ENCODE measurements at places on chromosomes 7 and 10.
A peak's percentile ranks its signal among the peaks of the same experiment; 100 is the strongest.

GRCh38 chr7:139976838-139977656 lies 85.7 kb downstream of the PARP12 start:
- no peak for DNase-seq

- peak; percentile 76 for DNase-seq
Observed at GRCh38 chr10:75294866-75295701, 59.3 kb upstream of the COMTD1 start.

GRCh38 chr10:110775020-110775375 lies 96.7 kb upstream of the PDCD4 start:
- no peak for DNase-seq

DNA sequence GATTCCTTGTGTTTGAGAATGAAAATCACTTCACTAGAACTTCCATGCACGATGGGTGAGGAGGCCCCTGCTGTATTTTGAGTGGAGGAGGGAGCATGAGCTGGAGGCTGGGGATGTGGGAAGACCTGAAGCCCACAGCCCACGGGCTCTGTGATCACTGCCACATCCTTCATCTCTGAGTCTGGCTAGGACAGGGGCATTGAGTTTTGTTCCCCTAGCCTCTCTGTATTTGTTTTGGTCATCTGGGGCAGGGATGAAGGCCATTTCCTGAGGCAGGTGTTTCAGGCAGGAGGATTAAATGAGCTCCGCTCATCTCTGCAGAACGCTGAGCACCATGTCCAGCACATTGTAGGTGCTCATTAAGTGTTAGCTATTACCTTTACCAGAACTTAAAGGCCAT lies 293.6 kb downstream of the GLRX3 start:
- DNase-seq: no peak

- no peak for DNase-seq
Observed at GRCh38 chr10:68334672-68335467, 2.1 kb upstream of the PBLD start.

DNA sequence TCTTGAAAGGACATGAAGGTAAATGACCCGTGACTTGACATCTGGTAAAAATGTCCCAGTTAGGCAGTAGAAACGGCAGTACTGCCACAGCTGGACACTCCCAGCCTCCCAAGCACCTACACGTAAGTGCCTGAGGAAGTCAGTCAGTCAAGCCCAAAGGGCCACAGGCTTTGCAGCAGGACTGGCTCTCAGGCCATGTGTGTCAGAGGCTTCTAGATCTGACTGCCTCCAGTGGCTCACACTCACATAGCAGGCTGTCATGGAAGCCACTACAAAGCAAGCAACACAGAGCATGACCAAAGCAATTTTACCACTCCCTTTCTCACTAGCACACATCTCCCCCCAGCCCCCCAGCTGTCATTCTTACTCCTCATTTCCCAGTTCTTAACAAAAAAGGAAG lies 17.8 kb upstream of the CCNJ start:
- DNase-seq: peak; percentile 56

DNA sequence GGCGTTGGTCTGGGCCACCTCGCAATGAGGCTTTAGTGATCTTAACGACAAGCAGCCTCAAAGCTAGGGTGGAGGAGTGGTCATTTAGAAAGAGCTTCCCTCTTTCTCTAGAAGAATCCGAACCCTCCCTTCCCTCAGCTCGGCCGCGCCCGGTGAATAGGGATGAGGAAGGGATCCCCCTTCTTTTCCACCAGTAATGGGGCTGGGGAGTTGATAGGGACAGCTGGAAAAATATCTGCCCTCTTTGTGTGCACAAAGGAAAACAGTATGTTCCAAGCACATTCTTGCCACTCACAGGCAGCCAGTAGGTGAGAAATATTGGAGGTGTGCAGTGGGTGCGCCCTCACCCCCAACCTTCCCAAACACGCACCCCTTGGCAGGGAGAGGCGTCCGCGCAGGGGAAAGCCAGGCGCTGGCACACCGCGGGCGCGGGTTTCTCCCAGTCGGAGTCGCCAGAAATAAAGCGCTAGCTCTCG lies 6.5 kb downstream of the DLX5 start:
- DNase-seq: no peak

GRCh38 chr7:141122736-141123135 lies 48.9 kb downstream of the TMEM178B start:
- no peak for DNase-seq

- DNase-seq: no peak
Observed at GRCh38 chr7:68729371-68729770, 868.9 kb upstream of the AUTS2 start.

- DNase-seq: no peak
Observed at GRCh38 chr7:5653661-5654060, 127.8 kb downstream of the RNF216 start.

DNA sequence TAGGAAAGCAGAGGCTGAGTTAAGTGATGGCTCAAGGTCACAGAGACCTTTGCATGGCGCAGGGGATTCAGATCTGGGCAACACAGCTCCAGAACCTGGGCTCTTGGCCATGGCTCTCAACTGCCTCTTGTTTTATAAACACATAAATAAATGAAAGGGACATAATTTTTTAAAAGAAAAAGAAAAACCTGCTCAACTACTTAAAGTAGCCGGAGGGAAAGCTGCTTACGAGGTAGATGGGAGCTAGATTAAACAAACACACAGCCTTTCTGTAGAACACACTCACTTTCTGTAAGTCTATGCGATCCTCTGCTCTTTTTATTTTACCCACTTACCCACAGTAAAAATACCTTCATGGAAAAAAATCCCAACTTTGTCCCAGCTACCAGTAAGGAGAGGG lies 81.3 kb downstream of the PIP4K2A start:
- DNase-seq: no peak

GRCh38 chr10:122733931-122734665 lies 34.5 kb upstream of the C10orf120 start:
- DNase-seq: no peak

DNA sequence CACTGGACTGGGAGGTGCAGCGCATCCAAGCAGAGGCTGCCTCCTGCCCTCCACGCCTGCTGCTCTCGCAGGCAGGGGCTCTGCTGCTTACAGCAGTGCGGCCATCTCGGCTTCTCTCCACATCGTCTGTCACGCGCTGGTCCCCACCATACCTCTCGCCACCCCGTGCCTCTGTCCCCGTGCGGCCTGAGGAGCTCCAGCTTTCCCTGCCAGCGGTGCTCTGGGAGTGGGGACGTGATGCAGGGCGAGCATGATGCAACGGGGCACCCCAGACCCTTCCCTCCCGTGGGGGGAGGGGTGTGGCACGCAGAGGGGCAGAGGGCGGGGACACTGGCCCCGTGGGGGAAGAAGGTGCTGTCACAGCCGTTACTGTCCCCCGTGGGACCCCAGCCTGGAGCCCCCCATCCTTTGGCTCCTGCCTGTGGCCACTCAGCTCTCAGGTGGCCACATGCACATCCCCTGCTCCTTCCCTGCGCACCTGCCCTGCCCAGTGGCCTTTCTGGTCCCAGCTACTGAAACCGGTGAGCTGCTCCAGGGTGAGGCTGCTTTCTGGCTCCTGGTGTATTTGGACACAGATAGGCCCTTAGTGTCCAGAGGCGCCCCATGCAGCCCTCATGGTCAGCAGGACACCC lies 9.0 kb downstream of the GET4 start:
- no peak for DNase-seq

GRCh38 chr10:16788125-16788524 lies 29.1 kb downstream of the RSU1 start:
- no peak for DNase-seq

GRCh38 chr7:46162609-46163008 lies 241.5 kb upstream of the IGFBP3 start:
- no peak for DNase-seq

DNA sequence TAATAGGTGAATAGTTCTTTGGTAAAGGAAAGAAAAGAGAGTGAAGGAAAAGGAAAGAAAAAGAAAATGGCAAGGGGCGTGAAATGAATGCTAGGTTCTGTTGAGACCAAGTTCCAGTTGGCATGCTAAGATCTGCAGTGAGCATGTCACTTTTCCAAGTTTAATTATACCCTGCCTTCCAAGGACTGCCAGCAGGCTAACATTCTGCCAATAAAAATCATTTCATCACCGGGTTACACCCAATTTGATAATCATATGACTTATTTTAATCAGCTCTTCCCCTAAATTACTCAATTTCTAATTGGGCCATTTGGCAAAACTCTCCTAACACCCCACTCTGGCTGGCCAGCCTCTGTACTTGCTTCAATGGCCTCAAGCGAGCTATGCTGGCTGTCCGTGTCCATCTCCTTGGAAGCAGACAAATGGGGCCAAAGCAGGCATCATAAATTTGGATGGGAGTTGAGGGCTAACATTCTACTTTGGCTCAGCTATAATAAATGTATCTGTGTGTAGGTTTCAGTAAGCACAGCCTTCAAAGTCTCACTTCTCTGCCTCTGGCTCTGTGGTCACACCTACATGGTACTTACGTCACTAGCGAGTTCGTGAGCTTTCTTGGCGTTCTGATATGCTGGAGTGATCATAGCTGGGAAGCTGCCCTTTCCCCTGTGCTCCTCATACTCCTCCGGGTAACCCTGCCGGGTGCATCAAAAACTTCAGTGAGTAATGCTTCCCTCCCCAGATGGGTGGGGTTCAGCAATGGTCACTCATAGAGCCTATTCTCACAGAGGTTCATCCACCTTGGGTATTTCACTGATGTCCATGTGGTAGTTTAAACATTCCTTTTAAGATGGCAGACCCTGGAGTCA lies 17.3 kb downstream of the NRAP start:
- no peak for DNase-seq

GRCh38 chr7:80671744-80672143 lies 33.3 kb downstream of the CD36 start:
- no peak for DNase-seq

DNA sequence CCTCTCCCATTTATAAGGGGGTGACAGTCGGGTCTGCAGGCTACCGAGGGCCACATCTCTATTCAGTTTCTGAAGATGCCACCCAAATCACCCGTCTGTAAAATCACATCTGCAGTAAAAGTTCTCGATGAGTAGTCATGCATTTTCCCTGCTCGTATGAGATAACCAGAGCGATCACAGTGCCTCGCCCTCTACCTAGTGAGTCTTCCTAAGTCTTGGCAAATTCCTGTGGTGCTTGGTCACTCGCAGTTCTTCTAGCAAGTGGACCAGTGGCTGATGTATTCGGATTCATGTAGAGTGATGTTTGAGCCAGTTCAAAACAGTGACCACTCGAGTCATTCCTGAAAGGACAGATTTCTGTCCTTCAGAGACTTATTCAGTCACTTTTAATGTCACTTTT lies 44.9 kb downstream of the INSYN2A start:
- no peak for DNase-seq

DNA sequence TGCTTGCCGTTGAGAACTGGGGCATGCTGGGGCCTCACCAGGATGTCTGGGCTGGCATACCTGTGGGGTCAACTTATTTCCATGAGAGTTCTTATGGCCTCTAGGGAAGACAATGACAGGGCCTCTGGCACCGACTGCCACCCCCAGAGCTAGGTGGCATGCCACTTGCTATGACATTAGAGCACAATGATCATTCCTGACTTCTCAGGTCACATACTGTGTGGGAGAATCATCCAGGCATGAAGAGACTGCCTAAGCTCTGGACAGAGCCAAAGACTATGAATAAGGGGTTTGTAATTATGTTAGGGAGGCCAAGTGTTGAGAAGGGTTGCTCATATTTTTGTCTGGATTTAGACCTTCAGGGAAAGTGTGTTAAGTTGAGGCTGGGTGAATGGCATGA lies 97.5 kb downstream of the PTPN20 start:
- DNase-seq: no peak

DNA sequence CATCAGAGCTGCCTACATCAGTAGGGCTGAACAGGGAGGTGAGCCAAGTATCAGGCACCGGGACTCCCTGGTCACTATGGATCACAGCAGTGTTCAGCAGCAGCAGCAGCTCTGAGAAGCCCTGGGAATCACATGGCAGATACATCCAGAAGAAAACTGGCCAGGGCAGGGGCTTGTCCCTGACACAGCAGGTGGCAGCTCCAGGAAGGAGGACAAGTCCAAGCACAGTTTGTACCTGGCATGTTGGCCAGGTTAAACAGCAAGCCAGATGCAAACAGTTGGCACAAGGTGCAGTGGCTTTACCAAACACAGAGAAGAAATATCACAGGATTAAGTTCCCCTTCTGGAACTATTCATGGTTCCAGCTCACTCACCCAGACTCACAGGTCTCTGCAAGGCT lies 139.4 kb downstream of the KCNMA1 start:
- DNase-seq: no peak

- no peak for DNase-seq
Observed at GRCh38 chr7:149822353-149822943, 15.7 kb upstream of the ZNF862 start.

- no peak for DNase-seq
Observed at GRCh38 chr7:26958834-26959233, 94.4 kb upstream of the SKAP2 start.

DNA sequence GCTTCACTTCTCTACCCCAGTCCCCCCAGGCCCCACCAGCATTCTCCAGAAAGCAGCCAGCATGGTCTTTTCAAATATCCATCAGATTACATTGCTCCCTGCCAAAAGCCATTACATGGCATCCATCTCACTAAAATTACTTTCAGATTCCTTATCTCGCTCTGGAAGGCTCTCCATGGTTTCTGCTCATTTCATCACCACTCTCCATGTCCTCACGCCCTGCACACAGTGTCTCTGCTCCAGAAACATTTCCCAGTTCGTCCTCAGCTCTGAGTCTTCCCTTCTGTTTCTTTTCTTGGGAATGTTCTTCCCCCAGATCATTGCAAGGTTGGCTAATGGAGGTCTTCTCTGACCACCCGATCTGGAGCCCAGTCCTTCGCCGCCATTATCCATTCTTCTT lies 499.1 kb downstream of the KCNMA1 start:
- DNase-seq: no peak

DNA sequence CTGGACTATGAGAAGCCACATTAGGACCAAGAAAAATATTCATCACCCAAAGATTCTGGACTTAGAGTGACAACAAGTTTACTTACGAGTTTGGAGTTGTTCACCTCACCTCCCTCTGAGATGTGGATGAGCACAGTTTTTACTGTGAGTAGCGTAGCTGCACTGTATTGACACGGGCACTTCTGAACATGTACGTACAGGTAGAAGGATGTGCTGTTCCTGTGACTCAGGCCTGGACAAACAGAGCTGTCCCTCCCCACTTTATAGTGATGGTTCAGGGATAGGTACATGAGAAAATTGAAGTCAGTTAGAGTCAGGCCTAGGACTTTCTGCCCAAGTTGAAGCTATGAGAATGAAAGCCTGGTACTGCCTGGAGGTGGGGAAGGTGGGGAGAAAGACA lies 80.9 kb upstream of the DYNC1I1 start:
- no peak for DNase-seq

- no peak for DNase-seq
Observed at GRCh38 chr10:46092524-46093081, 46.5 kb upstream of the MSMB start.

GRCh38 chr10:71302874-71303568 lies 16.0 kb upstream of the SLC29A3 start:
- no peak for DNase-seq

GRCh38 chr10:70622981-70623844 lies 20.7 kb upstream of the PRF1 start:
- no peak for DNase-seq

DNA sequence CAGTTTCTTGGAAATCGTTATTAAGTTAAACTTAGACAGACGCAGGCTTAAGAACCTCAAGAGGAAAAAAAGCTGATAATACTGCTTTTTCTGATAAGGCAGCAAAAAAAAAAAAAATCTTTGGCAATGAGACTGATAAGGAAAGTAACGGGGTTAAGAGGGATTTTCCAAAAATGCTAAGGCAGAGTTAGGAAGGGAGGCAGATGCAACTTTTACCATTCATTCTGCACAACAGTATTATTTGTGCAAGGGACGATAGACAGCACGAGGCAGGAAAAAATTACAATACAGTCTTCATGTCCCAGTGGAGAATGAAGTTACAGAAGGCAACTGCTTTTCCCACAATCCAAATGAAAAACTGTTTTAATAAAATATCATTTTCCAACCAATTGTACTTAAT lies 194.0 kb downstream of the DOCK4 start:
- DNase-seq: no peak

- no peak for DNase-seq
Observed at GRCh38 chr10:133537546-133538545, 10.7 kb downstream of the CYP2E1 start.
